IPS DF 19.7 (cell line): ENCODE measurements at places on chromosomes 1 and 21.

- no peak for DNase-seq
These were observed 10.0 kb downstream of the GDAP2 start for GRCh38 chr1:117919376-117919775.

DNA sequence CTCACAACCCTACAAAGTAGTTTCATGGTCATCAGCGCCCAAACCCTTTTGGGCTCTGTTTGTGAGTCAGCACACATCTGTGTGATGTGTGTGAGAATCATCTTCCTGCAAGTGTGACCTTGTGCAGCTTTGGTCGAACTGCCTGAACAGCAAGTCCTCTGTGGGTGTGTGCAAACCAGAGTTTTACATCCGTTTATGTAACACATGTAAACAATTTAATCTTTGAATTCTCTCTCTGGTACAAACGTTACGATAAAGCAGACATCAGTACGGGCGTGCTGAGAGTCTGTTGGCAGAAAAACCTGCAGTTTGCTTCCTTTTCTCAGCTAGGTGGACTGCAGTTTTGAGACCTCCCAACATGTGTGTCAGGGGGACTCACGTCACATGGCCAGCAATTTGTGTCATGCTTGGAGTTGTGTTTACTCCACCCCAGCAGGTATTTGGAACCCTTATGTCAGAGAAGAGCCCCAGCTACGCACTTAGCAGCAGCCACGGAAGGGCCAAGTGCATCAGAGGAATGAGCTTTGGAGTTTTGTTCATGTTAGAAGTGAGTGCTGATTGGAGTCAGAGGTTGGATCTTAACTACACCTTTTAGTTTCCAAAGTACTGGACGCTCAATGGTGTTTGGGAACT lies 230.8 kb downstream of the PAPPA2 start:
- DNase-seq: no peak

GRCh38 chr1:246631426-246631825 lies 65.2 kb downstream of the CNST start:
- no peak for DNase-seq

- DNase-seq: no peak
These were observed 2.3 kb downstream of the ZNHIT6 start for GRCh38 chr1:85705940-85706339.

- peak; percentile 91 for DNase-seq
These were observed 9.5 kb upstream of the PADI3 start for GRCh38 chr1:17239420-17239819.

DNA sequence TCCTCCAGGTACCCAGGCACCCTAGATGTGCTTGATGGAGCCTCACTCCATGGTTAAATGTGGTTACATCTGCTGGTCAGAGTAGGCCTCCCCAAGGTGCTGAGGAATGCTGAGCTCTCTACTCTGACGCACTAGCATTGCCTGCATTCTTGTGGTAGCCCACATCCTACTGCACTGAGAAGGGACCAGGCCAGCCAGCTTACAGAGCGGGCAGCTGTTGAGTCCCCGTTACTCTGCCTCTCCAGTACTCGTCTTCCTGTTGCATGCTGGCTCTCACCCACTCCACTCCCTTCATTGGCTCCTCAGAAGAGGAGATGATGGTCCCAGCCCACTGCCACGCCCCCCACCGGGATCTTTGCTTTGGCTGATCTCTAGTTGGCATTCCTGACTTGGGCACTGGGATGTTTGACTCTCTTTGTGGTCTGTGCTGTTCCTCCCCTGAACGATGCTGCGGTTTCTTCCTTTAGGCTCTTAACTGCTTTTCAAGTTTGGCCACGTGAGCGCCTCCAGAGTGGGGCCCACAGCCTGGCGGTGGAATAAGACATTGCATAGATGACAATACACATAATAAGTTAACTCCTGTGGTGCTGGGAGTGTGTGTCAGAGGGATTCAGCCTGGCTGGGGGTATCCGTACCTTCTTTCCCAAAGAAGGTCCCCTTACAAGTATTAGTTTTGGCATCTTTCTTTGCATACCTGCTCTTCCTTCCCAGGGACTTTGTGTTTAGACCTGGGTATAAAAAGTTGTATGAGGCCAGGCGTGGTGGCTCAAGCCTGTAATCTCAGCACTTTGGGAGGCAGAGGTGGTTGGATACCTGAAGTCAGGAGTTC lies 18.6 kb downstream of the AZIN2 start:
- DNase-seq: no peak

- DNase-seq: no peak
These were observed 7.4 kb downstream of the IRF2BP2 start for GRCh38 chr1:234602334-234603220.

DNA sequence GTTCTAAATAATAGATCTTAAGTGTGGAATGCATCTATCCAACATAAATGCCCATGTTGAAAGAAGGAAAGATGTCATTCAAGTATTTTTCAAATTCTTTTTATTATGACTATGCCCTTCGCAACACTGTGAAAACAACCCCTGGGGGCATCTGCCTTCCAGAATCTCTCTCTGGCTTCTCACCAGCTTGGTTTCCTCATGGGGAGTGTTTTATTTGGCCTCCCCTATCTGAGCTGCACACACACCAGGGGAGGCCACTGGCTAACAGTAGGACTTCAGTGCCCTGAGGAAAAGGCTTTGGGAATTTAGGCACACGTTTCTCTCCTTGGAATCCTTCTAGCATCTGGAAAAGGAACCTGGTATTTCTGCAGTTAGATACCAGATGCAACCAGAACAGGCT lies 130.6 kb downstream of the EDEM3 start:
- DNase-seq: no peak

GRCh38 chr1:239186487-239186886 lies 199.9 kb upstream of the CHRM3 start:
- no peak for DNase-seq

- no peak for DNase-seq
These were observed 17.3 kb downstream of the PDC start for GRCh38 chr1:186443638-186444037.

DNA sequence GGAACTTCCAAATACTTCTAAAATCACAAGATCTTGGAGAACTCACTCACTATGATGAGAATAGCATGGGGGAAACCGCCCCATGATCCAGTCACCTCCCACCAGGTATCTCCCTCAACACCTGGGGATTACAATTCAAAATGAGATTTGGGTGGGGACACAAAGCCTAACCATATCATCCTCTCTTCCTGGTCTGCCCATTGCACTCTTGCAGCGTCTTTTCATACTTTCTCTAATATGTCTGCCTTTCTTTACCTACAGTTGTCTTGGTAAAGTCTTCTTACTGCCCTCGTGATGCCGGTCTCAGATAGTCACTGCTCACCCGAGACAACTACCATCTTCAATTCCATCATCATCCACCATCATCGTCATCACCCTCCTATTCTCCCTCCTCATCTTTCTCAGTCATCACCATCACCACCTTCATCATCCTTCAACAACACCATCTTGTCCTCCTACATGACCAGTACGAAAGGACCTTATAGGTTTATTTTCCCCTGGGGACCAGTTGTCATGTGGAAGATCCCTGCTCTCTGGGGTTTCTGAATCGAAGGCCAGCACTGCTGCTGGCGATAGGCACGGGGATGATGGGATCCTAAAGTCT lies 58.5 kb upstream of the CASZ1 start:
- DNase-seq: no peak

DNA sequence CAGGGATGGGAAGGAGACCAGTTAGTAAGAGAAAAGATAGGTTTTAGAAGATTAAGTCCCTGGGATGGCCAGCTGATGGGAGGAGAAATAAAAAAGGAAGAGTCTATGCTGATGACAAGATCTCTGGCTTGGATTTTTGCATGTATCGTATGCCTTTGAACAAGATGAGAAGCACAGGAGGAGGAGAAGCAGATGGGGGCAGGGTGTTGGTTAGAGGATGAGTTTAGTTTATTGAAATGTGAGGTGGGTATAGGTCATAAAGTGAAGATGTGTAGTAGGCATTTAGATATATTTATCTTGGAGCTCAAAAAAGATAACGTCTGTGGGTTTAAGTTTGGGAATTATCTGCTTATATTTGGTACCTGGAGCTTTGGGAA lies 1.4 kb downstream of the TIPRL start:
- DNase-seq: no peak

- DNase-seq: no peak
These were observed 18.0 kb downstream of the COLGALT2 start for GRCh38 chr1:184019506-184019905.

DNA sequence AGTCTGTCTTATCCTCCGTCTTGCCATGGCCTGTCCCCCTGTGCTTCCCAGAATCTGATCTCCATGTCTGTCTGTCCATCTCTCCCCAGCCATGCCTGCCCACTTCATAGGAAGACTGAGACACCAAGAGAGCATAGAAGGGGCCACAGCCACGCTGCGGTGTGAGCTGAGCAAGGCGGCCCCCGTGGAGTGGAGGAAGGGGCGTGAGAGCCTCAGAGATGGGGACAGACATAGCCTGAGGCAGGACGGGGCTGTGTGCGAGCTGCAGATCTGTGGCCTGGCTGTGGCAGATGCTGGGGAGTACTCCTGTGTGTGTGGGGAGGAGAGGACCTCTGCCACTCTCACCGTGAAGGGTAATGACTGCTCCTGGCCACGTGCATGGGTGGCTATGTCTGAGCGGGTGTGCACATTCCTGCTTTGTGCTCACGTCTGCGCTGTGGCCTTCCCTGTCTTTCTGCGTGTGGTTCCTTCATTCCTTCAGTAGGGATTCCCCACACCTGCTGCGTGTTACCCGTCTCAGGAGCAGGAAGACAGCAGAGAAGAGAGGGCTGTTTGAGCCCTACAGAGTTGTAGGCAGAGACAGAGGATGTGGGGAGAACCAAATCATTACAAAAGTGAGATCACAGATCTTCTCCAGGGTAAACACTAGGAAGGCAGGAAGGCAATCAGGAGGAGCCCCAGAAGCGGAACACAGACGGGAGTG lies 80.8 kb downstream of the OBSCN start:
- no peak for DNase-seq

GRCh38 chr1:235683653-235684052 lies 34.1 kb upstream of the GNG4 start:
- no peak for DNase-seq
